Left lobe of liver (tissue), 2 donors: ENCODE measurements at places on chromosomes 13 and 19.

DNA sequence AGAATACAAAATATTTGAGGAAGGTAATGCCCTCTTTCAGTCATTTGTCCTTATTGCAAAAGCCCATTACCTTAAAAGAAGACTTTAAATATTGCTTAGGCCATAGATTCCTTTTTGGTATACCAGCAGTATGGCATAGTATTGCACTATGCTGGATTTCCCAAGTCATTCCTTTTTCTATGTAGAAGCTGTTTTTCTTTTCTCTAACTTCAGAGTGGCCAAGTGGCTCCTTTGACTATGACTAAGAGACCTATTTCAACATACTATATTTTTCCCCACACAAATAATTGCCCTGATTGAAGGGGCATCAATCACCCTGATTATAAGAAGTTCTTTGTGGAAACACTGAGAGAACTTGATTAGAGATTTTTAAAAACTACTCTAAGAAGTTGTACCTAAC is 68.6 kb downstream of the UFM1 start:
- no peak for DNase-seq

DNA sequence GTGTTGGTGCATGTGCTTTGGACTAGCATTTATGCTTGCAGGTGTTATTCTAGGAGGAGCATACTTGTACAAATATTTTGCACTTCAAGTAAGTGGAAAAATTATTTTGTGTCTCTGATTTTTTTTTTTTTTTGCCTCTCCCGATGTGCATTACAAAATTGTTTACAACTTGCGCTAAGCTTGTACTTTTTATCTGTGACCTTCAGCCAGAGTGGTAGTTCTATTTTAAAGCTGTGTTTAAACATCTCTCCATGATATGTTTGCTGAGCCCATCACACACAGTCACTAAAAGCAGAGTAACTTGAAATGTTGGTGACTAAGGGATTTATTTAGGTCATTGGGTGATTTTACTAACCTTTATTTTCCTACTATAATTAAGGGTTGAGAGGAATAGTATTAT is 20.8 kb downstream of the ITM2B start:
- no peak for DNase-seq

DNA sequence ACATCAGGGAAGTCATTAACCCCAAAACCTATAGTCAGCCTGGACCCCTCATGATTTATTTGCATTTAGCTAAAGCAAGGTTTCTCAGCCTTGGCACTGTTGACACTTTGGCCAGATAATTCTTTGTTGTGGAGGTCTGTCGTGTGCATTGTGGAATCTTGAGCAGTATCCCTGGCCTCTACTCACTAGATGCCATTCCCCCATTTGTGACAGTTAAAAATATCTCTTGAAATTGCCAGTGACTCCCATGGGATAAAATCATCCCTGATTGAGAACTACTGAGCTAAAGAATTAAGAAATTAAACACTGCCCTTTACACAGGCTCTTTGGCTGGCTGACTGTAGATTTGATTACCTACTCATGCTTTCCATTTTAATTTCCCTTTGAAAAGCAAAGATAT is 102.7 kb downstream of the LMO7 start:
- DNase-seq = no peak

GRCh38 chr19:54707962-54708361 is 16.3 kb upstream of the KIR3DL3 start:
- no peak for DNase-seq

GRCh38 chr13:26680123-26680450 is 80.5 kb downstream of the GPR12 start:
- no peak for DNase-seq

DNA sequence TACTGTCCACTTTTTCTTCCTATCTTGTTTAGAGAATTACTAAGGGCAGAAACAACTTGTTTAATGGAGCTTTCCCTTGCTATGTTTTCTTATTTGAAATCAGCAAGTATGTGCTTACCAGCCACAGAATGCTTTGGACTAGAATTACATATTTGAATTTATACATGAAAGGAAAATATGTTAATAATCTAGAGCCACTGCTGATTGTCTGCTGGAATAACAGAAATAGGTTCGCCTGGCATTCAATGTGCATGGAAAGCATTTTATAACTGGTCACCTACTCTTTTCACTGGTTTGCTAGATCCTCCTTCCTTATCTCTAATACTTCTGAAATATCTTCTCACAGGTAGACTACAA is 8.0 kb downstream of the EFNB2 start:
- DNase-seq = no peak

DNA sequence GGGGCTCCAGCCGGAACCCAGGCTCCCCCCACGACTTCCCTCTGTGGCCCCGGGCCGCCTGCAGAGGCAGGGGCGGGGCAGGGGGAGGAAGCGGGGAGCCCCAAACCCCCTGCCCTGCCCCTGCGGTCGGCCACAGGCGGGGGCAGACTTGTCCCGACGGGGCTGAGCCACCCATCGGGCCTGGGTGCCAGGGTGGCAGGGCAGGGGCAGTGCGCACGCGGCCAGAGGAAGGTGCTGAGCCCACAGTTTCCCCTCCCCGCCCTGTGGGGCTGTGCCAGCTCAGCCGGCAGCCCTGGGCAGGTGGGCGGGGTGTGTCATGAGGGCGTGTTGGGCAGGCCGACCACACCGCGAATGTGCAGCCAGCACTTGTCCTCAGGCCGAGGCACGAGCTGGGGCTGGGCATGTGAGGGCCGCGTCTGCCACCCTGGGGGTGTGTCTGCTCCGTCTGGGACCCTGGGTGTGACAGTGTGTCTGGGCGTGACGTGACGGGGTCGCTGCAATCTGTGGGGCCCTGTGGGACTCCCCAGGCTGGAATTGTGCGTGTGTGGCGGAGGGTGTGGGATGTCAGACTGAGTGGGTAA is 17.7 kb downstream of the CCDC97 start:
- DNase-seq = no peak

GRCh38 chr19:27751044-27751391 is 1461.9 kb downstream of the UQCRFS1 start:
- DNase-seq = no peak

DNA sequence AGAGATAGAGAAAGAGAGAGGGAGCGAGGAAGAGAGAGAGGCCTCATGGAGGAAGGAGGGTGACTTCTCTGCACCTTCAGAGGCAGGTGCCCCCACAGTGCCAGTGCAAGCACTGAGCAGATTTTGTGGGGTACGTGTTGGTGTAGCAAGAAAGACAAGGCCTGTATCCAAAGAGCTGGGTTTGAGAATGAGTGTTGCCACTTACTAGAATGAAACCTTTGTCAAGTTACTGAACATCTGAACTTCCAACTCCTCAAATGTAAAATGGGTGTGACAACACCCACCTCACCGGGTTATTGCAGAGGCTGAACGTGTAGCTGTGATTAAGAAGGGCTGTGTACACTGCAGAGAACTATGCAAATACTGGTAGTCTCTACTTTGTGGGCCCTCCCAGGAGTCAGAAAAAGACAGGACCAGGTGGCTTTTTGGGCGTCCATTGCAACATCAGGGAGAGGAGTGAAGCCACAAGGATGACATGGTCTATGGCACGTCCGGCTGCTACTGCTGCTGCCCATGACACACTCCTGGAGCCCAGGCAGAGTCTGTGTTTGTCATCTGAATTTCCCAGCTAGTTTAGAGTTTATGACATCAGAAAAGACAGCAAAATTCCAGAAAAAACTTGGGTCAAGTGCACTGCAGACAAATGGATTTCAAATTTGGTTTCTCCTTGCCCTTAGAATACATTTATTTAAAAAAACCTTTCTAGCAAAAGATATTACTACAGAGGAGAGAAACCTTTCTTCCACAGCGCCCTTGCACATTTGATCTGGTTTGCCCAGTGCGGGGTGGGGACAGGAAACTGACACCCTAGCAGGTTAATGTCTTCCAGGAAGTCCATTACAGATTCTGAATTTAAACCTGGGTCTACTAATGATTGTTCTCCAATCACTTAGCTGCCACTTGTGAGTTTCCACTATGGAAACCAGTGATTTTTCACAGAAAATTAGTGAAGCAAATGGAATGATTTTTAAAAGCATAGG is 54.0 kb upstream of the ATP12A start:
- DNase-seq = no peak

DNA sequence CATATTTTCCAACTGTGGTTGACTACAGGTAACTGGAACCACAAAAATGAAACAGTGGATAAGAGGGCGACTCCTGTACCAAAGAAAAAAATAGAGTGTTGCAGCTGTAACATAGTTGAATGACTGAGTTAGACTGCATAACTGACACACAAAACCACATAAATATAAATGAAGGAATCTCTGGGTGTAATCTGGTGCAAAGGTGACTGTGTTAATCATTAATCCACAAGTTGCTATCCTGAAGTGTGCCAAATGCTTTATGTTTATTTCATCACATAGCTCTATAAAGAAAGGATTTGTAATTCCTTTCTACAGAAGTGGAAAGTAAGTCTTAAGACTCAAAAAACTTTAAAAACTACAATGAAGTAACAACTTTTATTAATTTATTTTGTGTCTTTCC is 6.0 kb upstream of the GJB2 start:
- DNase-seq = no peak

- peak; percentile 80 for DNase-seq
Observed at GRCh38 chr19:45693106-45693788, 781 bp downstream of the QPCTL start.

DNA sequence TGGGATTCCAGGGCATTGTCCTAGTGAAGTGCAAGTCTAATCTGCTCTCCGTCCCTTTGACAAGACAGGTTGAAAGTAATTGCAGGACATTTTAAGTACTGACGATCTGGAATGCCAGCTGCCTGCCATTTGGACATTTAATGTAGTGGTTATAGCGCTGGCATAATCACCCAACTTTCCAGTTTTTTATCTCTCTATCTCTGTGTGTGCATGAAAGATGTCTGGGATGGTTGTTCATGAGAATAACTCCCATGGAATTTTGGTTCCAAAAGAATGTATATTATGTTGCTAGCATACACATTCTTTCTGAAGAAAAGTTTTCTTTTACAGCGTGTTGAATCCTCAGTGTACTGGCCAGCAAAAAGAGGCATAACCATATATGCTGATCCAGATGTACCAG is 53.6 kb downstream of the TDRD12 start:
- no peak for DNase-seq

GRCh38 chr19:51568456-51568855 is 2.6 kb upstream of the ZNF175 start:
- no peak for DNase-seq

- no peak for DNase-seq
Observed at GRCh38 chr19:10601999-10602329, 14.9 kb upstream of the AP1M2 start.

- DNase-seq = no peak
Observed at GRCh38 chr13:39870197-39870747, 214.8 kb downstream of the COG6 start.

GRCh38 chr13:109146912-109147647 is 517.7 kb downstream of the MYO16 start:
- no peak for DNase-seq

GRCh38 chr13:66489586-66489985 is 740.5 kb downstream of the PCDH9 start:
- DNase-seq = no peak

- no peak for DNase-seq
Observed at GRCh38 chr13:53020764-53021335, 7.8 kb upstream of the OLFM4 start.

GRCh38 chr13:77333594-77333993 is 6.7 kb upstream of the MYCBP2 start:
- DNase-seq = no peak

DNA sequence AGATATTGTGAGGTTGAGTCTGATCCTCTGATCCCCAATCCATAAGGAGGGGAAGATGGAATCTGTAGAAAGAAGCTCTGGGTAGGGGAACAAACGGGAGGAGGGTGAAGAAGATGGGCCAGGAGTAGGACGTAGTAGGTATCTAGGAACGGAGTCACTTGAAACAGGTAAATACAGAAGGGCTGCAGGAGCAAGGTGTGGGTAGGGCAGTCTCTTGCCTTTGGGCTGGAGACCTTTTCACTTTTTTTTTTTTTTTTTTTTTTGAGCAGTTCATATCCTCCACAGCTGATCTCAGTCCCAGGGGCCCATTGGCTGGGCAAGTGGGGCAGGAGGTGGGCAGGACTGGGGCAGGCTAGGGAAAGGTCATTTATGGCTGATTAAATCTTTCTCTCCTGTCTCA is 1.5 kb downstream of the BCKDHA start:
- no peak for DNase-seq

GRCh38 chr19:19434483-19435045 is 29.1 kb downstream of the GATAD2A start:
- DNase-seq = peak; percentile 67

DNA sequence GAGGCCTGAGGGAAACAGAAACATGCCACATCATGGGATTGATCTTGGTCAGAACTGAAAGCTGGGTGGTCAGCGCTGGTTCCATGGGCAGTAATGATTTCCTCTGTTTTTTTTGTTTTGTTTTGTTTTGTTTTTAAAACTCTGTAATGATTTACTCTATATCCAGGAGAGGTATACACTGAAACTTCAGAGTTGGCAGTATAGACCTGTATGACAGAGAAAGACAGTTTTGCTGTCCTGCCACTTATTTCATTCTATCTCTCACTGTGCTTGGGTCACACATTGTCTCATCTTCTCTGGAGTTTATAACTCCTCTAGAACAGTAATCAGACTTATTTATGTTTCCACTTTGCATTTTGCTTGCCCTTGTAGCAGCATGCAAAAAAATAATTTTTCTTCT is 105.1 kb upstream of the SLITRK1 start:
- no peak for DNase-seq

DNA sequence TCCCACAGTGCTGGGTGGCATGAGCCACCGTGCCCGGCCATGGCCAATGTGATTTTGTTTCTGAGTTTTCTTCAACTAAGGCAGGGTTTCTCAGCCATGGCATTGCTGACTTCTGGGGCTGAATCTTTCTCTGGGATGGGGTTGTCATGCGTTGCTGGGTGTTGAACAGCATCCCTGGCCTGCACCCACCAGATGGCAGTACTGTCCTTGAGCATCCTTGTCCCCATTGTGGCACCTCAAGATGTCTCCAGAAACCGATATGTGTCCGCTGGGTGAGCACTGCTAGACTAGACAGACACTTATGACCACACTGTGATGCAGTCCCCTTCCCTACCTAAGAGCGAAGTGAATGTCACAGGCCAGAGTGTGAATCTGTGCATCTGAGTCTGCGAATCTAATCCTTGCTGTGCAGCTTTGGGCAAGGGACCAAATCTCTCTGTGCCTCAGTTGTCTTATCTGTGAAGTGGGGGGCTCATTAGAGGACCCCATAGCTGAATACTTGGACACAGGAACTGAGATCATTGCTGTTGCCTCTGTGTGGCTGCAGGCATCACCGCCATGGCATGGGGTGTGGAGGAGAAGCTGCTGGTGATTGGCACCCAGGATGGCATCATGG is 50.3 kb upstream of the SIN3B start:
- no peak for DNase-seq

GRCh38 chr19:32178956-32179355 is 166.5 kb upstream of the ZNF507 start:
- peak; percentile 19 for DNase-seq

DNA sequence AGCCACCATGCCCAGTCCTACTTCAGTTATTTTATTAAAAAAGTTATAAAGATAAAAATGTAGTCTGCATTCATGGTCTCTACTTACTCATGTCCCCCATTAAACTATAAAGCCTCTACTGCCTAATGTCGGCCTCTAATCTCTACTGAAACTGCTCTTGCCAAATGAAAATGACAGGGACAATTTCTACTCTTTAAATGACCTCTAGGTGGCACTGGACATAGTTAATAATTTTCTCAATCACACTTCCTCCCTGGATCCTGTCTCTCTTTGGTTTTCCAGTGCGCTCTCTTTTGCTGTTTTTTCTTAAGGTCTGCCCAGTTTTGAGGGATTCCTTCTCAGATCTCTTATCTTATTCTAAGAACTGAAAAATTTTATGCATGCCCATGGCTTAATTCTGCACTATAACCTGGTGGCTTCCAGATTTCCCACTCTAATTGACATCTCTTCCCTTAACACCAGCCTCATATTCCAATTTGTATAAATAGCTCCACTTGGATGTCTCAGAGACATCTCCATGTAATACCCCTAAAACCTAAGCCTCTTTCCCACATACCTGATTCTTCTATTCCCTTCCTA is 54.3 kb downstream of the MTMR6 start:
- no peak for DNase-seq
